Cortex of kidney (tissue), 1 donor: ENCODE measurements at places on chromosomes 3 and 15.

GRCh38 chr3:28850186-28850585, 430.7 kb upstream of the RBMS3 start:
- no peak for DNase-seq

- DNase-seq, result no peak
Observed at GRCh38 chr3:71305231-71306206, 278.0 kb downstream of the FOXP1 start.

DNA sequence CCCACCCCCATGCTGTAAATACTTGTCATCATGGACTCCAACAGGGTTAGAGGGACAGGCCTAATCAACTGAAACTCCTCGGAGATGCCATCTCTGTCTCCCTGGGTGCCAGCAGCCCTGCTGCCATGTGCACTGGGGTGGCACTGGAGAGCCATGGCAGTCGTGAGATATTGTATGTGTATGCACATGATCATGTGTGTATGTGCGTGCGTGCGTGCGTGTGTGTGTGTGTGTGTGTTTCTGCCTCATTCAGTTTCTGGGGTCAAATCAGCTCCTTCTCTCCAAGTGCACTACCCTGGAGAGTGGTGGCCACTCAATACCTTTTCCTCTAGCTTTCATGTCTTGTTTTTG, 3.2 kb upstream of the APEH start:
- DNase-seq, result no peak

GRCh38 chr3:182323898-182324297, 469.4 kb upstream of the ATP11B start:
- no peak for DNase-seq

DNA sequence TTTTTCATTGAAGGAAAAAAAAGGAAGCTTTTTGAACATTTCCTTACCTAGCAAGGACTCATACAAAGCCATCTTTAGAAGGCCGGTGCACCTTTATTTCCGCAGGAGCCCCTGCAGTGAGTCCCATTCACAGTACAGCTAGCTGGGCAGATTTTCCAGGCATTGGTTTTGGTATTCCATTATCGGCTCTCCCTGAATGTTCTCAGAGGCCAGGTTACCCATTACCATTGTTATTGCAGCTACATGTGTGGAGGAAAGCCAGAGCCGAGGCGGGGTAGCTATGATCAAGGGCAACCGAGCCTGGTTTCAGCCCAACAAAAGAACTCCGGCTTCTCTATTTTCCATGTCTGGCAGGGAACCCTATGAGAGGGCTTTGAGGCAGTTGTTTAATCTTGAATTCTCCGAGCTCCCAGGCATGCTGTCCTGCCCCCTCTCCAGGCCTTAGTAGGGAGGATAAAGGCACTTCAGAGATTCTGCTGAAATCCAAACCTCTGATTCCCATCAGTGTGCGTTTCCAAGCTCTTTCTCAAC, 100.3 kb downstream of the LRRK1 start:
- no peak for DNase-seq

GRCh38 chr3:156675830-156676767, 1.7 kb downstream of the TIPARP start:
- DNase-seq, result no peak

DNA sequence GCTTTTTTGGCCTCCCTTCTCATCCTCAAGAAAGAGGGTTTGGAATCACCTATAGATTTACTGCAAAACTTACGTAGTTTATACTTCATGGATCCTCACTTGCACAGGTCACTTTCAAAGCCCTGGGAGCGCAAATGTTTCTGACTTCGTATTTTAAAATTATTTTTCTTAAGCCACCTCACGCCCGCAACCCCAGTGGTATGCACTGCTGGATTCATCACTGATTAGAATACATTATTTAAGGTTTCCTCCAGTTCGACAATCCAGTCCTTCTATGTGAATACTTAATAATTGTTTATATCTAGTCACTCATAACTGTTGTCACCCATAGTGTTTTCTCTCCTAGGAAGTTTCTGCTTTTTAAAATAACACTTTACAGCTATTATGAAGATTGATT, 339.9 kb downstream of the CHL1 start:
- no peak for DNase-seq
